Endothelial cell (in vitro differentiated cells): ENCODE measurements at places on chromosomes 4 and X.
A peak's percentile ranks its signal among the peaks of the same experiment; 100 is the strongest.

DNA sequence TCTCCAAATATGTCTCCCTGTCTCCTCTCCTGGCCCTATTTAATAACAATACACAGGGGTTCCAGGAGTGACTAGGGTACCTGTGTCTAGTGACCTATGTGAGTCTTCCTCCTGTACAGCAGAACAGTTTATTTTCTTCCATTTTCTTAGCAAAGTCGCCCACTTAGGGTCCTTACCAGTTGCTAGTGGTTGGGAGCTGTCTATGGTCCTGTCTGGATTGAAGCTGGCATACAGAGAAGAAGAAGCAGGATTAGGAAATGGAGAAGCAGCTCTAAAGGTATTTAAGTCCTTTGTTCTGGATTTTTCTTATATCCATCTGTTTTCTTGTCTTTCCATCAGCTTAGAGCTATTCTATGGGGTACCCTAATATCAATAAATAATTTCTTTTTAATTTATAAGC lies 587.1 kb upstream of the CPEB2 start:
- DNase-seq = peak; percentile 46

GRCh38 chrX:1500701-1501624 lies 36.0 kb downstream of the P2RY8 start:
- DNase-seq = no peak

- no peak for DNase-seq
Measured at GRCh38 chrX:5802391-5802790, 426.3 kb downstream of the NLGN4X start.

- DNase-seq = no peak
Measured at GRCh38 chr4:11904117-11904535, 475.4 kb upstream of the HS3ST1 start.

DNA sequence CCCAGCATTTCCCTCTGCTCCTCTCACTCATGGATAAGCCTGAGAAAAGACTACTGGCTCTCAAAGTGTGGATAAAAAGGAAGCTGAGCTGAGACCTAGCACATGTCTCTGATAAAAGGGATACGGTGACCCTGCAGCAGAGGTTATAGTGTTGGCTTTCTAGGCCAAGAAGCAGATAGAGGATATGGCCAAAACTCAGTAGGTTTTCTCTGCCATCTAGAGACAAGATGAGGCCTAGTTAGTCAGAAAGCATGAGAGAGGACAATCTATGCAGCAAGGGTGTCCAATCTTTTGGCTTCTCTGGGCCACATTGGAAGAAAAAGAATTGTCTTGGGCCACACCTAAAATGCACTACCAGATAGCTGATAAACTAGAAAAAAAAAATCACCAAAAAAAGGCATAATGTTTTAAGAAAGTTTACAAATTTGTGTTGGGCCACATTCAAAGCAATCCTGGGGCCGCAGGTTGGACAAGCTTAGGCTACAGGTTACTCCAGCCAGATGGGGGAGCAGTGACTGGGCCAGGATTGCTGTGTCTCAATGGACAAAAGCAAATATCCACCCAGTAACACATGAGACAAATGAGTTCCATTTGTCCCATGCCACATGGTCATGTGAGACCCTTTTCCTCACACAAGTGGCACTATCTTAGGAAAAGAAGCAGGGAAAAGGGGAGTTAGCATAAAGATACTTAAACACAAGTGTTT lies 411.4 kb downstream of the INPP4B start:
- DNase-seq = no peak
